ENCODE measurements at places on chromosomes 5 and 9. TPM values are rescaled to one million over a fixed set of nuclear protein-coding genes. Genes with fewer than 3 reads are reported as not detected.

DNA sequence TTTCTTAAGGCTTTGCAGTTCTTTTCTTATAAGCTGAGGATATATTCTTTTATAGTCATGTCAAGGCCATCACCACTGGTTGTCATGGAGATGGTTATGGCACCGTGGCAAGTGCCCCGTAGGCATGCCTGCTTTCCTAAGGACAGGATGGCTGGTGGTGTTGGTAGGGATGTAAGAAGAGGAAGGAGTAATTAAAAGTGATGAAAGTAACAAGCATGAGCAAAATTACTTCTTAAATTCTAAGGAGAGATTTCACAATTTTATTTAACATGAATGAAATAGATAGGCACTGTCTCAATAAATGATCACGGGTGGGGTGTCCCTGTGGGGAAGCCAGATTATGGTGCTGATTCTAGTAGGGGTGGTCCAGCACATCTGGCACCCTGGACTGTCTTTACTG lies 290.2 kb upstream of the KLF4 start:
- DNase-seq = no peak

GRCh38 chr5:1473746-1474145 lies 28.5 kb upstream of the SLC6A3 start:
- DNase-seq = no peak

DNA sequence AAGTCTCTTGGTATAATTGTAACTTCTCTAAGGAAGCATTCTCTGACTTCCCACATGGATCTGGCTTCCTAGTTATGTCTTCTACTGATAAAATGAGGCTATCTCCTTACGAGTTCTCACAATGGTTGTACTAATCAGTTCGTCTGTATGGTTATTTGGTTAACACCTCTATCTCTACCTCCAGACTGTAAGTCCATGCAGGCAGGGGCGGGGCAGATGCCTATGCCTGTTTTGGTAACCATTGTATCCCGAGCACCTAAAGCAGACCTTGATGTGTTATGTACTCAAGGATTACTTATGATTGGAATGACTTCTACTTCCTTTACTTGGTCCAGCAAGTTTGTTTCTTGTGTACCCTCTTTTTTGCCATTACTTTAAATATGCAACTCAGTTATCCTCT lies 125.0 kb upstream of the PITX1 start:
- no peak for DNase-seq

DNA sequence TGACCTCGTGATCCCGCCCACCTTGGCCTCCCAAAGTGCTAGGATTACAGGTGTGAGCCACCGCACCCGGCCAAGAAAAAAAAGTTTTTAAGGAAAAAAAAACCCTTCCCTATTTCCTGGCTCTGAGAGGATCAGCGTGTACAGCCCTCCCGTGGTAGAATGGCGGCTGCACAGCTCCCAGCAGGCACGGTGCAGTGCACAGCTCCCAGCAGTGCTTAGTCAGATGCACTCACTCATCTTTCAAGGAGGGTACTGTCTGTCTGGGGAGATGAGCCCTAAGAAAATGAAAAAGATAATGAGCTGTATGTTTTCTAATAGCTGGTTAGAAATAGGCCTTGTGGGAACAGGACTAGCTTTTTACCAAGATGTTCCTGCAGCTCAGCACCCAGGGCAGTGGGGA lies 36.7 kb upstream of the SLC2A8 start:
- DNase-seq = no peak

The COL15A1 gene
- 0.07 TPM for total RNA-seq
